Hematopoietic multipotent progenitor cell treated with erythropoietin and hydrocortisone succinate and interleukin-3 and kit ligand, for 15 days (in vitro differentiated cells): ENCODE measurements at places on chromosomes 2 and 18.

- no peak for DNase-seq
These were observed 151.5 kb downstream of the ASXL3 start for GRCh38 chr18:33729556-33729955.

DNA sequence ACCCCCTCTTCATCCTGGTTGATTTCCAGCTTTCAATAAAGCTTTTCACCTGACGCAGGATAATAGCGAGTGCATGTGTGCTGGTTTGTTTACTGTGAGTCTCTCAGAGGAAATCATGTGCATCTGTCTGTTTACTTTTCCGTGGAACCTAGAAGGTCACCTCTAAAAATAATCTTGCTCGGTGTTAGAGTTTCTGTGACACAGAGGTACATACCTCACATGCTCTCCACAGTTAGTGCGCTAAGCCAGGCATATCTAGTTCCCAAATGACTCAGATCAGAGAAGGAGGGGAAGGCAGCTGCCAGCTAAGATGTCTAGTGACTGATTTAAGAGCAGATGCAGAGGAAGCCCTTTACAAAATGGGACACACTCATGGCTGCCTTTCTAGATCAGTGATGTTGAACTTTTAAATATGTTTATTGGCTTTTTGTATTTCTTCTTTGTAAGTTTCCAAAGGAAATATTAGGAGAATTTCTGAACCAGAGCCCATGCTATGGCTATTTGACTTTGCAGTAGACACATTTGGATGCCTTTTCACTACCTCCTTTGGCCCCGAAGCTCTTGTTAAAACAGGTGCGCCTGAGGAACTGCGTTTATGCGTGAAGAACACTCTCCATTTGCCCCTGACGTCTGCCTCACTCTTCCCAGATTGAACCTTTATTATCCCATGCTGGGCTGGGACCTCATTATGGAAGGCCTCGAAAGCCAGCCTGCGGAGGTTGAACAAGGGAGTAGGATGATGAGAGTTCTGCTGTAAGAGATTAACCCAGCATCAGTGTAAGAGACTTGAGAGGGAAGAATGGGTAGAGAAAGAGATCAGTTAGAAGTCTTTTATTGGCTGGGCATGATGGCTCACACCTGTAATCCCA lies 145.6 kb downstream of the FAM161A start:
- no peak for DNase-seq

GRCh38 chr2:97740590-97741182 lies 27.3 kb downstream of the ZAP70 start:
- peak; percentile 58 for DNase-seq

DNA sequence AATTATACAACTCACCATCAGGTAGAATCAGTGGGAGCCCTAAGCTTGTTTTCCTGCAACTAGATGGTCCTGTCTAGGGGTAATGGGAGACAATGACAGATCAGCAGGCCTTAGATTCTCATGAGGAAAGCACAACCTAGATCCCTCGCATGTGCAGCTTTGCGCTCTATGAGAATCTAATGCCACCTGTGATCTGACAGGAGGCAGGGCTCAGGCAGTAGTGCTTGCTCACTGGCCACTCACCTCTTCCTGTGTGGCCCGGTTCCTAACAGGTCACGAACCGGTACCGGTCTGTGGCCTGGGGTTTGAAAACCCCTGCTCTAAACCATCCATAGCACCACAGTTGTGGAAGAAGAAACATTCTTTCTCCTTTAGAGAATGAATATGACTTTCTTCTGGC lies 242.8 kb upstream of the CXCR4 start:
- DNase-seq = no peak

DNA sequence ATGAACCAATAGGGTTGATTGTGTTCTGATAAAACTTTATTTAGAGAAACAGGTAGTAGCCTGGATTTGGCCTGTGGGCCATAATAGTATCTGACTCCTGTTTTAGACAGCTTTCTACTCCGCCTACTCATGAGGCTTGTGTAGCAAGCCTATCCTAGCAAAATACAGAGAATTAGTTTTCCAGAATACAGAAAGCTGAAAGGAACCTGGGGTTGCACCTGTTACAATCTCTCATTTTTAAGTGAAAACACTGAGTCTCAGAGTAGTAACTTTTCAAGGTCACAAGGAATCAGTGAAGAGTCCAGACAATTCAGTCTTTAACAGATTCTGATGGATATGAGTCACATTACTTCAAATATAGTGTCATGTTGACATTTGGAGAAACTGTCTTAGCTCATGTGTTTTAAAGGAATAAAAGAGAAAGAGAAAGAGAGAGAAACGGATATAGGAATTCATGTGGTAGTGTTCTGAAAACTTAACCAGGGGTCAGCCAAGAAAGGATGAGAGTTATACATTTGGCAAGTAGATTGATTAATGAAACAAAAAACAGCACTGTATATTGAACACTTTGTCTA lies 17.0 kb downstream of the ARHGAP28 start:
- DNase-seq = no peak

- DNase-seq = no peak
These were observed 20.7 kb upstream of the NT5DC4 start for GRCh38 chr2:112699984-112700667.

DNA sequence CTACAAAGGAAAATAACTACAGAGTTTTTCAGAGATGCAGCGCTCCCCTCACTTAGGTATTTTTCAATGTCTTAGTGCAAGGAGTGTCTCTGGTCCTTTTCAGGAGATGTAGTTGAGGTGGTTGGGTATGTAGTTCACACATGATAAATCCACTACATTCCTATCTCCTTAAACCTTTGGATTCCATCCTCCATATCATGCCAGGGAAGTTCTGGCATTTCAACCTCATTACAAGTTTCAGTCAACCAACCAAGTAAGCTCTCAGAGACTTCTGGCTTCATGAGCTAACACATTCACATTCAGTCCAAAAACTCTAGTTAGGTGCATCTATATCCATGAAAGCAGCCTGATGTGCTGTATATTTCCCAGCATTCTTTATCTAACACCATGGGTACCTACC lies 47.3 kb downstream of the MAP3K20 start:
- no peak for DNase-seq

- no peak for DNase-seq
These were observed 139.2 kb upstream of the ARHGAP28 start for GRCh38 chr18:6590326-6590725.

DNA sequence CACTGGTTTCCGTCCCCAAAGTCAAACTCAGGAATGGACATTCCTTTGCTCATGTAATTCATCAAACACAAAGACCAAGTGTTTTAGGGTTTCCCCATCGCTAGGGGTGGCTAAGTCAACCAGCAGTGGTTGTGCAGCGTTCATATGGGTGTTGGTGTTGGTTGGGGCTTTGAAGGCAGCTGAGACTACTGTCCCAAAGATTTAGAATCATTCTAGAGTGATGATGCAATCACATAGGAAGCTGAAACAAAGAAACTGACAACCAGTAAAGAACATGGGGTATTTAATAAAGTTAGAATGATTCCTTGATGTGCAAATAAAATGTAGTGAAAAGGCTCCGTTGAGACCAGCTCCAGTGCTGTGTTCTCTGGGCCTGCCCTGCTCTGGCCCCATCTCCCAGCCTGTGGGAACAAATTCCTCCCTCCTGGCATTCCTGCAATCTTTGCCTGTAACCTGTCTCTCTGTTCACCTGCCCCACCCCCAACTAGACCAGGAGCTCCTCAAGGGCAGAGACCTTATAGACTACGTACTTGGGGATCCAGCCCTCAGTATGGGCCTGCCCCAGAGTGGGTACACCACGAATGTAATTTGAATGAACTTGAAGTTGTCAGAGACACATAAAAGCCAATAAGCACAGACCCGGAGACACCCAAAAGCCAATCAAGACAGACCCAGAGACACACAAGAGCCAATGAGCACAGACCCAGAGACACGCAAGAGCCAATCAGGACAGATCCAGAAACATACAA lies 191.7 kb upstream of the TWIST2 start:
- DNase-seq = no peak

GRCh38 chr2:11314487-11314886 lies 29.9 kb downstream of the ROCK2 start:
- no peak for DNase-seq

GRCh38 chr2:114821055-114821454 lies 378.6 kb downstream of the DPP10 start:
- no peak for DNase-seq

DNA sequence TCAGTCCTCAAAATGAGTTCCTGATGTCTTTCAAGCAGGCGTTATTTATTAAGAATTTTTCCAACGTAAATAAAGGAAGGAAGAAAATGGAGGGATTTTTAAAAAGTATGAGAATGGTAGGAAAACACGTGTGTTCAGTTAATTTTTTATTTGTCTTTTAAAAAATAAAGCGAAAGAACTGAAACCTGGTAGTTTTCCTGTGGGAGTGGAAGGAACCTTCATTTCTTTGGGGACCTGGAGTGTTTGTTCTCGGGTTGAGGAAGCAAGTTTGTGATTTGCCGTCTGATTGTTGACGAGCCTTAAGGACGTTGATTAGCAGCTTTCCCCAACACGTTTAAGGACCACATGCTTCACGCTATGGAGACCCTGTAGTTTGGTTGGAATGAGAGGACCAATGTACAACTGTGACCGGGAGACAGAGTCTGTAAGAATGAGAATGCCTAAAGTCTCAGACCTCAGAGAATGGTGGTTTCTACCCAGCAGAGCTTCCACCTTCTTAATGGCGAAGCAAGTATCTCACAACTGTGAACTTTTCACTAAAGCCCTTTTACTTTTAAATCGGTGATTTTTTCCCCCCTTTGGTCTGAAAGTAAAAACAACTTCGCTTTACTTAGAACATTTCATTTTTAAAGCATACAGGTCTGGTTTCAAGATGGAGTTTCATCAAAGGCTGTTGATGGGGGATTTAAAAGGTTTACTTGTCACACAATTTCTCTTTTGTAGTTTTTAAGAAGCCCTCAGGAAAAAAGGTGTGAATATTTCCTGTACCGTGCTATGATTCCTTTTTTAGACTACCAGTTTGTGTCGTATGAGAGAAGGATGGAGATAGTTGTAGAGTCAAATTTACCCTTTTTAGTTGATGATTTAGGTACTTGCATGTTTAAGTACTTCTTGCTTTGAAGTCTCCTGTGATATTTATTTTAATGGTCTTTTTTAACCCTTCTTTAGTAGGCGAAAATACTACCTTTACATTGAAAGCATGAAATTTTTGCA lies 1.4 kb downstream of the TTC39C start:
- DNase-seq = no peak

DNA sequence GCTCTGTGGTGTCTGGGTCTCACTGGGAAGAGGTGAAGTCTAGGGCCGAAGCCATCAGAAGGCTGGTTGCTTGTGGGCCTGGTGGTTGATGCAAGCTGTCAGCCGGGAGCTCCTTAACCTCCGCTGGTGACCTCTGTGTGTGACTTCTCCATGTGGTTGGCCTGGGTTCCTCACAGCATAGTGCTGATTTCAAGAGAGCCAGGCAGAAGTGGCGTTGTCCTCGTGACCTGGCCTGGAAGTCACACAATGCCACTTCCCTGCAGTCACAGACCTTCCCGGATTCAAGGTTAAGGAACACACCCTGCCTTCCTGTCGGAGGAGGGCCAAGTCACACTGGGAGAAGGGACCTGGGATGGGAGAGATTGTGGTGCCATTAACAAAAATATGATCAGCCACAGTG lies 303.7 kb upstream of the HS6ST1 start:
- no peak for DNase-seq

DNA sequence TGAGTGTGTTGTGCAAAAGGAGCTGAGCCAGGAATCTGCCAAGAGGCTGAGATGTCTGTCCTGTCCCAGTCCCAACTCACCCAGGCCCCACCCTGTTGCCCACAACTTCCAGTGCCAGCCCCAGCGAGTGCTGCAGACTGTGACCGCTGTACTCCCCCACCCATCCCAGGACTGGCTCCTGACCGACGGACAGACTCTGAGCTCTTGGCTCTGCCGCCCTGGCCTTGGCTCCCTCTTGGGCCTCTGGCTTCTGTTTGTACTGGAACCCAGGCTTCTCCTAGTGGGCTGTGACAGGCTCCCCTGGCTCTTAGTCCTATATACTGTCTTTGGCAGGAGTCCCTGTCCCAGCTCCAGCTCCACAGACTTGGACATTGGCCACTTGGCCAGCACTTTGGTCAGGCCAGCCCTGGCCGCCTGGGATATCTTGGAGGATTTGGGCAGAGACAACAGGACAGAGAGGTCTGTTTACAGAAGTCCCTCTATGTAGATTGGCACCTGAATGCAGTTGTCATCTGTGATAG lies 41.1 kb downstream of the ACOXL start:
- no peak for DNase-seq

DNA sequence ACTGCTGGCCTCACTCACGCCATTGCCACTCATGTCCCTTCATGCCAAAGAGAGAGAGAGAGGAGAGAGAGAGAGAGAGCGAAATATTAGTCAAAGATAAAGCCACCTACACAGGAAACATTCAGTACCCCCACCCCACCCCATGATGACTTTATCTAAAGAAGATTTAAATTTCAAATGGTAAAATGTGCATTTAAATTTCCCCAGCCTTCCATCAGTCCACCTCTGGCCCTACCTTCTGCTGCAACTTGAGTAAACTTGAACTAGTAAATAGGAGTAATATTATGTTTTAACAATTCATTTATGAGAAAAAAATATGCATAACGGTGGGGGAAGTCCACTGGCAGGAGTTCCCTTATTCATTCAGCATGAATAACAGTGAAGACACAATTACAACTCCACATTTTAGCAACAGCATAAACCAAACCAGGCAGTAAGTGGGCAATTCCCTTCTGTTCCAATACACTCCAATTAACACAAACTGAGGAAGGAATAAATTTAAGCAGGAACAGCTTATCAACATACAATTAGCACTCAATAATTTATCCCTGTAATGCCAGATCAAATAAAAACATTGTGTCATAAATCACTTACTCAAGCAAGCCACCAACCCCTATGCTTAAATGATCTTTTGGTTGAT lies 264.2 kb downstream of the LNPK start:
- DNase-seq = no peak
